ENCODE measurements at places on chromosomes 7 and 10.

DNA sequence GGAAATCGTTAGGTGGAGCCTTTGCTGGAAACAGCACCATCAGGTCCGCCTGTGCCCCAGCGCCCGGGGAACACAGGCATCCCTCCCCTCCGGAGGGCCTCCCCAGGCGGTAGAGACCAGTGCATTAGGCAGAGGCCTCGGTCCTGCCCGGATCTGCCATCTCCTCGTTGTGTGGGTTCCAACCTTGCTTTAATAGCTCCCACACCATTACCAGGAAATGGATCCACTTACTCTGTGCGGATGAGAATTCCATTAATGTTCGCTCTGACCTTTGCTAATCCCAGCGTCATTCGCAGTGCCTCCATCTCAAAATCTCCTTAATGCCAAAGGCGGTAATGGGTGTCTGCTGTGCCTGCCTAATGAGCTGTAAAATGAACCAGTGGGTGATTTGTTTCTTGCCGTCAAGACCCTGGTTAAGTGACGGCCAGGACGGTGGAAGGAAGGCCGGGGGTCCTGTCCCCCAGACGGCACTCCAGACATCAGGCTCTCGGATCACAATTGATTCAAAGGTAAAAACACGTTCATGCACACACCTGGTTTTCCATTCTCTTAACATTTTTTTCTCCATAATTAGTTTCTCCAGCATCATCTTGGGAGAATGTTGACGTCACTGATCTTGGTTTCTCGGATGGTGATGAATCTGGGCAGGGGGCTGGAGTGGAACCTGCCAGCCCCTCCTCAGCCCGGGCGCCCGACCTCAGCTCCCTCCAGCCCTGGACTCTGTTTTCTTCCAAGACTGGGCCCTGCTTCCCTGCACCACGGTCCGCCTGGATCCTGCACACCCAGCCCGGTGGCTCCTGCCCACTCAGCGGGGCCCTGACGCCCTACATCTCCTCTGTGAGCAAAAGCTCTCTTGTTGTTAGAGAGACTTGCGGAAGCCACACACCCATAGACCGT, 22.8 kb upstream of the FAM20C start:
- DNase-seq = no peak

DNA sequence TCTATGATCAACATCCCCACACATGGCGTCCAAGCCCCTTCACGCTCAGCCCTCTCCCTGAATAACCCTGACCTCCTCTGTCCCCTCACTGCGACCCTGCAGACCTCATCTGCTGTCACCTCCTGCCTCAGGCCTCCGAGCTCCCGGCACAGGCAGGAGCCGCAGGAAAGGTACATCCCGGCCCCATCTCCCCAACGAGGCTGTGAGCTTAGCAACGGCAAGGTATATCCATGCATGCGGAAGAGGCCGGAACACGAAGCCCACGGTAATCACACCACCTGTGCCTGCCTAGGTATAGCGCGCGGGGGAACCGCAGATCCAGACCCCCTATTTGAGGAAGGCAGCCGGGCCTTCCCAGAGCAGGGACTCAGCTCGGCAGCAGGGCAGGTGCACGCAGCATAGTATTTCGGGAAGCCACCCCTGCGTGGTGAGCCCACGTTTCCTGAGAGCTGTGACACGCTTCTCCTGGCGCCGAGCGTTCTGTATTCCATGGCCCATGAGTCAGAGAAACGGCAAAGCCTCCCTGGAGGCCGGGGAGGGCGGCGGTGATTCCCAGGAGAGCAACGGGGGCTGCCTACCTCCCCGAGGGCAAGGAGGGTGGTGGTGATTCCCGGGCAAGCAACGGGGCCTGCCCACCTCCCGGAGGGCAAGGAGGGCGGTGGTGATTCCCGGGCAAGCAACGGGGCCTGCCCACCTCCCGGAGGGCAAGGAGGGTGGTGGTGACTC, 50.1 kb upstream of the DNAAF5 start:
- no peak for DNase-seq

- DNase-seq = no peak
These were observed 52.6 kb upstream of the CYP2C8 start for GRCh38 chr10:95121904-95122303.

DNA sequence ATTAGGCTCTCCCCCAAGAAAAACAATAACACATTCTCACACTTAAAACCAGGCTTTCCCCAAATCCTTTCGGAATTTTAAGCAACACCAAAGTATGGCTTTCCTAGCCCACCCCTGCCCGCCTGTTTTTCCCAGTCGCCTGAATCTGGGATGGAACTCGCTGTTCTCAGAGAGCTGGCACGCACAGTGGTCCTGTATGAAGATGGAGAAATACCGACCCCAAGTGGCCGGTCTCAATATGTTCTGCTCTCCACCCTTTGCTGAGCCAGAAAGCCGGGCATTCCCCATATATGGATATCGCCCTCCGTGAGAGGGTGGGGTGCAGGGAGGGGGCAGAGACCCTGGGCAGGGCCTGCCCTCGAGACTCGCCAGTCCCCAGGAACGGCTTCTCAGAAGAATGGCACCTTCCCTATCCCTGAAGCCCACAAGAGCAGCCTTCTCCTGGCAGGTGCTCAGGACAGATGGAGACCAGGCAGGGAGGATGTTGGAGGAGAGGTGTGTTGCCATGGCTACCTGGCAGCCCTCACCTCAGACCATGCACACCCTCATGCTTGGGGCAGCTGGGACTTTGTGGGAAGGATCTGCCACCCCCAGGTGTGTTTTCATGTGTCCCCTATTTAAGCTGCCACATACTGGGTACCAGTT, 3.4 kb downstream of the TACR2 start:
- DNase-seq = peak; percentile 31

GRCh38 chr10:24518981-24519597, 204.6 kb downstream of the ARHGAP21 start:
- DNase-seq = peak; percentile 18

GRCh38 chr10:73625004-73625883, 16.0 kb downstream of the MYOZ1 start:
- no peak for DNase-seq
